ENCODE measurements at places on chromosomes 1 and 21.

- no peak for DNase-seq
These were observed 19.3 kb downstream of the PGLYRP3 start for GRCh38 chr1:153293480-153293775.

- no peak for DNase-seq
These were observed 111.9 kb downstream of the XCL2 start for GRCh38 chr1:168431882-168432281.

DNA sequence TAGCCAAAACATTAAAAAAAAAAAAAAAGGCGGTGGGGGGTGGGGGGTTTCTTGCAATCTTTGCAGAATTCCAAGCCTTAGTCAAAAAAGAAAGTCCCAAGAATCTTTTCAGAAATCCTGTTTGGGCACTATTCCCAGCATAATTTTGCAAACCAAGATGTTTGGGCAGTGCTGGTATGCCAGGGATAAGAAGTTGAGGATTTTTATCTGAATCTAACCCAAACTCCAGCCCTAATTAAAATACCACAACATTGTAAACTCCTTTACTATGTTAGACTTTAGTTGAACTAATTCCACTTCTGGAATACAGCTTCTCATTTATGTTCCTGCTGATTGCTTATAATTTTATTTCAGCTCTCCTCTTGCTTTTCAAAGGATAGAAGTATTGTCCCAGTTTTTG, 504.1 kb upstream of the ADGRL2 start:
- peak; percentile 52 for DNase-seq

DNA sequence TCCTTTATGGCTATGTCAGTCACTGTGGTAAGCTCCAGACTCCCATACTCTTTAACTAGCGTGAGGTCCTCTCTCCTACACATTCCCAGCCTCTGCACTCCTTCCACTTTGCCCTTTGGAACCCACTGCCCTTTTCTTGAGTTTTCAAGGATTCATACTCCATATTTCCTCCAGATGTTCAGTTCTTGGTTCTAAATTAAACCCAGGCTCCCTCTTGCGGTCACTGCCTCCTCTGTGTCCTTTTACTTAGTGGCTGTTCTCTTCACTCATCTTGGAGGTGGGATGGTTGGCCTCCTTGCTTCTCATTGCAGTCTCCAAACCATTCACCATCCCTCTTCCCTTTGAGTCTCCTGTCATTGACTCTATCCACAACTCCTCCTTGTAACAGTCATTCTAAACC, 208.1 kb downstream of the TGFB2 start:
- peak; percentile 22 for DNase-seq

DNA sequence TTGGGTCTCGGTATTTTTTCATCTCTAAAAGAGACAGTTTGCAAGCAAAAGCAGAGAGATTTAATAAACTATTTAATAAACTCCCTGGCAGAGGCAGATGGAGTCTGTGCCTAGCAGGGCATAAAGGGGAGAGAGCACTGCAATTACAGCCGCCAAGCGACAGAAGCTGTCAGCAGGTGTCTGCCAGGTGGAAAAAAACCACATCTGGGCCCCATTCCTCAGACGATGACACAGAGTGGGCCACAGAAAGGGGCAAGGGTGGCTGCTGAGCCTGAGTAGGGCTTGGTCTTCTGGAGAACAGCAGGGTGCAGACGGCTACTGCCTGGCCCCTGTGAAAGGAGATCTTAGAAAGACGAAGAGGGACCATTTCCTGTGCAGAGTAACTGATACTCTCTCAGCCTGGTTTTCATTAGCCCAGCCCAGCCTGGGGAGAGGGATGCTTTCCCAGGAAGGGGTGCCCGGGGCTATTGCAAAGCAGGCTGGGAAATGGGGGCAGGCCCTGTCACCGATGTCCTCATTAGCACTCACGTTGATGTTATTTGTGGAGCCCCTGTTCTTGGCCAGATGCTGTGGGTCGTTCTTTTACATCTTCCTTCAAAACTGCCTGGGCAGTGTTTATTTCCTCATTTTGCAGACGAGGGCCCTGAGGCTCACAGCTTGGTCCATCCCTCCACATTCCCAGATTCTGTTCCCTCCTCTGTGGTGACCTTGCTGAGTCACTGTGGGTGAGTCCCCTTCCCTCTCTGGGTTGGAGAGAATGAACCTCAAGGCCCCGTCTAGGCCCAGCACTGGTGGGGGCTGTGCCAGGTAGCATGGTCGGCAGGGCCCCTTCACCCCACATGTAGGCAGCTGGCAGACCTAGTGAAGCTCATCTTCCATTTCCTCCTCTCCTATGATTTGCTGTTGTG, 472.7 kb downstream of the PTPRU start:
- peak; percentile 79 for DNase-seq

DNA sequence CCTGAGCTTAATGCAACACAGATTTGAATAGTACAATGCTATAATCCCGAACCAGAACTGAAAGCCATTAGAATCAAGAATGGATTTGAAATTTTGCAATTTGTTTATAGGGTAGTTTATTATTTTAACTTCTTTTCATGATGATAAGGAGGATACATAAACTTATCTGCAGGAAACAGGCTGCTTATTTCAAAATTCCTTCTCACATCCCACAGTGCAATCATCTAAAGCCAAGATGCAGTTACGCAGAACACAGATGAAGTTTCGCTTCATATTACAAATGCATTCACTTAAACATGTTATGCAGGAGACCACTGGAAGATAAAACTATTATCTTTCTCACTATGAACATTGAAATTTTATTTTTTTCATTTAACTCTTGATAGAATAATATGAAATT, 1019.6 kb downstream of the PLA2G4A start:
- DNase-seq = no peak

DNA sequence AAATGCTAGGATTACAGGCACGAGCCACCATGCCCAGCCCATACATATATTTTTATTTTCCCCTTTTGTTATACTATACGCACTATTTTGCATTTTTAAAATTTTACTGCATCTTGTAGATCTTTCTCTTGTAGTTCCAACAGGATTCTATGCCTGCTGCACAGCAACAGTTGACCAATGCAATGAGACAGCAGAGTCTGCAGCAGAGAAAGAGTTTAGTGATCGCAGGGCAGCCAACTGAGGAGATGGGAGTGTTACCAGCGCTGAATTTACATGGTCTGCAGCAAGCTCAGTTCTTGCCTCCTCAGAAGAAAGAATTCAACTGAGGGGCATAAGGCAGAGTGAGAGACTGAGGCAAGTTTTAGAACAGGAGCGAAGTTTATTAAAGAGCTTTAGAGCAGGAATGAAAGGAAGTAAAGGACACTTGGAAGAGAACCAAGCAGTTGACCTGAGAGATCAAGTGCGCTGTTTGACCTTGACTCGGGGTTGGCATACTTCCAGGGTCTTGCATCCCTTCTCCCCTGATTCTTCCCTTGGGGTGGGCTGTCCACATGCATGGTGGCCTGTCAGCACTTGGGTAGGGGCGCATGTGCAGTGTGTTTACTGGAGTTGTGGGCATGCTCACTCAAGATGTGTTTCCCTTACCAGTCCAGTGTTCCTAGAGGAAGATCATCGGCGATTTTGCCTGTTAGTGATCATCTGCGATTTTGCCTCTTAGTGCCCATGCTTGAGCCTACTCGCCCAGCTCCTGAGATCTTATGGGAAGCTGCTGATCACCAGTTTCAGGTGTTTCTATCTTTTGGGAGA, 4.1 kb upstream of the MTOR start:
- no peak for DNase-seq

GRCh38 chr1:14763977-14764376, 165.5 kb downstream of the KAZN start:
- DNase-seq = no peak

DNA sequence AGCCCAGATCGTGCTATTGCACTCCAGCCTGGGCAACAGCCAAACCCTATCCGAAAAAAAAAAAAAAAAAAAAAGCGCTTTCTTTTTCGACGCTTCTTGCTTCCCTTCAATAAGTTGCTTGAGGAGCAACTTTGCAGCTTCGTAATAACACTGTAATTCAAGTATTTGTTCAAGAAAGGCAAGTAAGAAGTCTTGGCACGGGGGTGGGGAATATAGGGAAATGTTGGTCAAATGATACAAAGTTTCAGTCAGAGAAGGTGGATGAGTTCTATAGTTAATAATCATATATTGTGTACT, 871 bp upstream of the PSMA5 start:
- no peak for DNase-seq

DNA sequence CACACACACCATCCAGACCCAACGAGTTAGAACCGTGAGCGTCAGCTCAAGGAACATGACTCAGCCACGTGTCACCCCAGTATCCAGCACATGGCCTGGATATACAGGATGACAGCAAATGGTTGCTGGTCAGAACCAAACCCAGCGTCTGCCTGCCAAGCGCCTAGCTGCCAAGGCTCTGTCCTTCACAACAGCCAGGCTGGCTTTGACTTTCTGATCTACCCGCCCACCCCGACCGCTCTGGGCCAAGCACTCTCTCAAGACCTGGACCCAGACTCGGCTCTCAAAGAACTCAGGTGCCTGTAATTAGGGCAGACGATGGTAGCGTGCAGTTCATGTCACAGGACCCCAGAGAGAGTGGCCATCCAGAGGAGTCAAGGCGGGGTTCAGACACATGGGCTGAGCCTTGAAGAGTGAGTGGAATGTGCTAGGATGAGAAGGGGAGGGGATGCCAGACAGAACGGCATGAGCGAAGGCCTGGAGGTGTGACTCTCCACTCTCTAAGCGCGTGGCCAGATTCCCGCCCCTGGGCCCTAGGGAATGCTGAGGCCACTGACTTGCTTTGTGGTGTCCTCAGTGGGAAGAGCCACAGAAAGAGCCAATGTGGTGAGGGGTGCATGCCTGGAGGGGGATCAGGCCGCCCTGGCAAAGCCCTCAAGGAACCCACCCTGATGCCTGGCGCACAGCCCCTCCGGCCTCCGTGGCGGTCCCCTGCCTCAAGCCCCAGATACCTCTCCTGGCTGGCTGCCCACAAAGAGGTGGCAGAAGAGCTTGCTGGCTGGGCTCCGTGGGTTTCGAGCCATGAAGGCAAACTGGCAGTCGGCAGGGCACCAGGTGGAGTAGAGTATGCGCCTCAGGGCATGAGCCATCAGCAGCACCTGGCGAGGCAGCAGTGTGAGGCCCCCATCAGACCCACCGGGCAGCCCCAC, 7.0 kb downstream of the SH2D5 start:
- no peak for DNase-seq

- no peak for DNase-seq
These were observed 277.1 kb upstream of the SGIP1 start for GRCh38 chr1:66256629-66257572.

GRCh38 chr21:38768471-38769063, 37.2 kb upstream of the ETS2 start:
- DNase-seq = peak; percentile 63

- DNase-seq = no peak
These were observed 244.9 kb upstream of the NRIP1 start for GRCh38 chr21:15309721-15310120.

DNA sequence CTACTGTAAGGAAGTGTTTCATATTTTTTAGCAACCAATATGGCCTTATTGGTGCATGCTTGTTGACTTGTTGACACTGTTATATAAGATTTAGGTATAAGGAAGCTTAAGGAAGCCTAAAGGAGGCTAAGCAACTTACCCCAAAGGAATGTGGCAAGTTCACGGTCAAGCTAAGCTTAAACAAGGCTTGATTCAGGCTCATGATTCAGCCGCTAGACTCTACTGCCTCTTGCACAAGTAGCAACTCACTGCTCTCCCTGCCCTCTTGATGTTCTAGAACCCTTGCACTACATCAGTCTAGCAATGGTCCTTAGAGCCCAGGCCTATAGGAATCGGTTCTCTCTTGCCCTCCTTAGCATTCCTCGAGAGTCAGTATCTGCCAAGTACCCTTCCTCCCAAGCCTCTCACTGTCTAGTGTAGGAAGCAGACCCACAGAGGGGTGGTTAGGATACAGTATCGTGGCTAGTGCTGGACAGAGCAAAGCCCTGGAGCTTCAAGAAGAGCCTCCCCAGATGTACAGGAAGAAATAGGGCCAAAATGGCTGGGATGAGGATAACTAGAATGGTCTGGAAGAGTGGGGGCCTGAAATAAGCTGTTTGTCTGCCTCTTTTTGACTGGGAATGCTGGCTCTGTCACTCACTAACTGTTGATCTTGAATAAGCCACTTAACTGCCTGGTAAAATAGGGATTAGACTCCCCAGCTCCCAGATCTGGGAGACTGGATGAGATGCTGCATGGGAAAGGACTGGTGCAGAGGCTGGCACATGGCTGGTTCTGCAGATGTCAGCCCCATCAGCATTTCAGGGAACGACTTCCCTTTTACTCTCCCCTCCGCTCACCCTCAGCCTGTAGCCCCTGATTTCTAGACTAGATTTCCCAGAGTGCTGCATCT, 122.2 kb downstream of the NAV1 start:
- DNase-seq = no peak

GRCh38 chr1:232274236-232274855, 355.6 kb downstream of the SIPA1L2 start:
- DNase-seq = no peak

- DNase-seq = no peak
These were observed 26.3 kb downstream of the CAPN9 start for GRCh38 chr1:230773396-230774033.

DNA sequence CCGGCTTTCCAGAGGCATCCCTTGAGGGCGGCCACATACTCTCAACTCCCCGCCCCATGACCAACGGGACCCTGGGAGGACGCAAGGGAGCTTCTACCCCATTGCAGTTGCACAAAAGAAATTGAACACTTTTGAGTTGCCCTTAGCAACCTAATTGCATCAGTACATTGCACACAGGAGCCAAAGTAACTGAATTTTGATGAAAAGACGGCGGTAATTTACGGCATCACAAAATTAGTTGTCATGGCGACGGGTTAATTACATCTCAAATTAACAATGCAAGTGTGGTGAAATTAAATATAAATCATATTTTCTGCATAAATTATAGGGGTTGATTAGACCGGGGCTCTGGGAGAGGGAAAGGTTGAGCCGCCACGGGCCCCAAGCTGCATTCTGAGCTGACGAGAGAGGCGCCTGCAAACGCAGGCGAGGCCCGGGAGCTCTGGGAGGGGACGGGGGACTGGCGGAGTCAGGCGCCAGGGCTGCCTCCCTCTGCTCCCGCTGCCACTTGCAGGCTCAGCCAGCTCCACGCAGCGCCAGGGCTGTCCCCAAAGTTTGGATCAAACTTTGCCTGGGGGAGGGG, 61.4 kb downstream of the CASZ1 start:
- no peak for DNase-seq

- DNase-seq = no peak
These were observed 732.9 kb downstream of the RWDD3 start for GRCh38 chr1:95966866-95967265.

- DNase-seq = peak; percentile 56
These were observed 4.5 kb downstream of the AIM2 start for GRCh38 chr1:159071970-159072582.

DNA sequence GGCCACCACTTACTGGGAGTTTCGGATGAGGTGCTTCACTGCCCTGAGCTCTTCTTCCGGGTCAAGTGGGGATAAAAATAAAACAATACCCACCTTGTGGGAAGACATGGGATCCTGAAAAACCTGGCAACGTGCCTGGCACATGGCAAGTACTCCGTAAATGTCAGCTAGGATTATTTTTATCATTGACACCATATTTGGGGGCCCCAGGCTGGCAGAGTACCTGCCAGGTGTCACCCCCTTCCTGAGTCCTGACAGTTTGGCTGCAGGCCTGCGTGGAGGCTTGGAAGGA, 9.2 kb upstream of the EPHA2 start:
- DNase-seq = no peak

- no peak for DNase-seq
These were observed 184.4 kb downstream of the C1orf94 start for GRCh38 chr1:34361121-34361520.
